ENCODE measurements at places on chromosomes 2 and 18. TPM values are rescaled to one million over a fixed set of nuclear protein-coding genes. Genes with fewer than 3 reads are reported as not detected.

- no peak for DNase-seq
These were observed 286.2 kb upstream of the EPAS1 start for GRCh38 chr2:46010925-46011490.

CCBE1 gene
- 9.6 TPM for total RNA-seq

DNA sequence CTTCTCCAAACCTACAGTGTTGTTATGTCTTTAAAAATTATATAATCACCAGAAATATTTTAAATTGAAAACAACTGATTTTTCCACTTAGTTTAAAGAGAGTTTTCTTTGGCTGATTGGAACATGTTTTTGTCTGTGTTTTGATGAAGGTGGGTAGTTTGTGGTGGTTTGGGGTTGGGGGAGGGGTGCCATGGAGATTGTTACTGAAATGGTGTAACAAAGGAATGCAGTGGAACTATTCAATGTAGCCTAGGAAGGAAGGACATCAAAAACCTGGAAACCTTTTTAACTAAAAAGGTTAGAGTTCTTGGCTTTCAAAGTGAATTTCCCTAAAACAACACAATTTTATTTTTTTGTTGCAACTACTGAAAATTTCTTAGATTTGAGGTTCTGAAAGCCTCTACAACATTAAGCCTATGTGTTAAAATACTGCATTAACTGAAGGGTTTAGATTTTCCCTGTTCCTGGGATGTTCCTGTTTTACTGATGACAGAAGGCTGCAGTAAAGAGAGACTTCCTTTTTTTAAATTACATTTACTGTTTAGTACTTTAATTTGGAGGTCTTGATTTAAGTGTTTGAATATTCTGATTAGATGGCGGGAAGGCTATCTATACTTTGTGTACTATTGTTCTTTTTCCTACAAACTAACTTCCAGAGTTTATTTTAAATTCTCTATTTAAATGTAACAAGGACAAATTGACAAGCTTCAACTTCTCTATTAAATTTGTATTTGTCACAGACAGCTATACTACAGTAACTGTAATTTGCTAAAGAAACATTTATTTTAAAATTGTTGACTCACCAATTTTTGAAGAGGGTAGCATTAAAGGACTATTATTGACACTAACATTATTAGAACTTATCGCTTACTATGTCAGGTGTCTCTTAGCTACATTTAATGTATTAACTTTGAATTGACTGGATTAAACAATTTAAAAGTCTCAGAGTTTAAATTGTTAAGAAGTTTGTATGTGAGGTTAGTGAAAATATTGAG, 87.7 kb downstream of the LIMS1 start:
- no peak for DNase-seq

TMEM17 gene
- 2.6 TPM for total RNA-seq

DNA sequence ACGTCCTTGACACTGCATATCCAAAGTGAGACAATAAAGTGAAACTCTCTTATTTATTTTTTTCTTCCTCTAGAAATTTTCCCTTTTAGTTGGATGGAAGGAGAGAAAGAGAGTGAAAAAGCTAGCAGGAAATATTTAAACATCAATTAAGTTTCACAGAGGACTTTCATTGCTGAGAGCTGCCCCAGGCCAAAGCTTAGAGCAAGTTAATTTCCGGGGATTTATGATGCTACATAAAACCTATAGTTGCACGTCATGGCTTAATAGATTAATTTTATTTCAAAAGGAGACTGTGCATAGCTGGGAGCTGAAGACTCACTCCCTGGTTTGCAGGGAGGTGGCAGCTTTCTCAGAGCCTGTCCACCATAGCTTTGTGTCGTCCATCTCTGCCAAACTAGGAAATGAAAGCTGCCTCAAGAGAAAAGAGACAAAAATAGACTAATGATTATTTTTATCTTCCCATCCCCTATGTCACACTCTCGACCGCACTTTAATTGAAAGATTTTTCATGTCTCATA, 323.3 kb upstream of the RAB6C start:
- no peak for DNase-seq

IGFBP5 gene
- 87.1 TPM for total RNA-seq

GRCh38 chr2:231611273-231612108, 18.8 kb downstream of the TEX44 start:
- peak; percentile 46 for DNase-seq

RBM44 gene
- 2.1 TPM for total RNA-seq

TBR1 gene
- not detected for total RNA-seq

DNA sequence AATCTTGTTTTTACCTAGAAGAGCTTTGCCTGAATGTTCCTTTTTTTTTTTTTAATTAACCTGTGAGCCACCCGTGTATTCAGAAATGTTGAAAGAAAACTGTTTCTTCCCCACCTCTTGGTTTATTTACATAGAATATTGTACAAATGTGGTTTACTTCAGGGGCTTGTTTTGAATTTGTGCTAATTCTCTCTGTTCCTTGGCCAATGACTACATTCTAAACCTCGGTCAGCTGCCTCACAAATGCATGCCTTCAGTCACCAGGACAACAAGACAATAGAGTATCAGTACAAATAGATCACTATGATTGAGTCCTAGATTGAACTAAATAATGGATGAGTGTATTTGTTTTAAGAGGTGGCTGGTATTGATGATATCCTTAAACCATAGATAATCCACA, 36.0 kb downstream of the AGFG1 start:
- no peak for DNase-seq

DNA sequence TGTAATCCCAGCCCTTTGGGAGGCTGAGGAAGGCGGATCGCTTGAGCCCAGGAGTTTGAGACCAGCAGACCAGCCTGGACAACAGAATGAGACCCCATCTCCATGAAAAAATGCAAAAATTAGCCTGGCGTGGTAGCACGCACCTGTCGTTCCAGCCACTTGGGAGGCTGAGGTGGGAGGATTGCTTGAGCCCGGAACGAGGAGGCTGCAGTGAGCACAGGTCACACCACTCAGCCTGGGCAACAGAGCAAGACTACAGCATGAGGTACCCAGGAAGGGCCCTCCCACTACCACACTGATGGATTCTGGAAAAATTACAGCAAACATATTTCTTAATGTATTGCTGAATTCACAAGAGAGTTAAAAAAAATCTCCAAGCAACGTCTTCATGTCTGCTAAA, 56.3 kb upstream of the HPCAL1 start:
- DNase-seq = no peak

- no peak for DNase-seq
These were observed 89.6 kb downstream of the TTC32 start for GRCh38 chr2:19812166-19812565.

DNA sequence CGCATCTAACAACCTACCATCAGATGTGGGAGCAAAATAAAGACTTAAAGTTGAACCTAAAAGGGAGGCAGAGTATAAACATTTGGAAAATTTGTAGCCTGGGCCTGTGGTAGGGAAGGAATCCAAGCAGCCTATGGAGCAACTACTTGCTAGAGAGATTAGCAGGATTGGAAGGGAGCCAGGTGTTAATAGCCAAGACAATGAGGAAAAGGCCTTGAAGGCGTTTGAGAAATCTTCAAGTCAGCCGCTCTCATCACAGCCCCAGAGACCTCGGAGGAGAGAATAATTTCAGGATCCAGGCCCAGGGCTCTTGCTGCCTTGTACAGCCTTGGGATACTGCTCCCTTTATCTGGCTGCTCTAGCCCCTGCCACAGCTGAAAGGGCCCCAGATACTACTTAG, 219.7 kb downstream of the THSD7B start:
- peak; percentile 22 for DNase-seq

DNA sequence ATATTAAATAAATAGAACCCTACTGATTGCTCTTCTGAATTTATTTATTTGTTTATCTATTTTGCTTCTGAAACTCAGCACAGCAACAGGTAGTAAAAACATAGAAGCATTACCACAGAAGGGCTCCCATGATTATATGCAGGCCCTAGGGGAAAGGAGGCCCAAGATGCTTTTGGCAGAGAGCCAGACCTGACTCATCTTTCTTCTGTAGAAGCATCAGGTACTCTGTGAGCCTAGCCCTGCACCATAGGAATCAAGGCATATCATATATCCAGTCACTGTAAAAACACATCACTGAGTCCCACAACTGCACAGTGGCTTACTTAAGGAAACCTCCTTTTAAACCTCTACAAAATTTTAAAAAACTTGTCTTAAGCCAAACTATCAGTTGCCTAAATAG, 1.8 kb downstream of the SCN9A start:
- DNase-seq = no peak

GRCh38 chr18:59885579-59886163, 14.1 kb upstream of the PMAIP1 start:
- no peak for DNase-seq

DNA sequence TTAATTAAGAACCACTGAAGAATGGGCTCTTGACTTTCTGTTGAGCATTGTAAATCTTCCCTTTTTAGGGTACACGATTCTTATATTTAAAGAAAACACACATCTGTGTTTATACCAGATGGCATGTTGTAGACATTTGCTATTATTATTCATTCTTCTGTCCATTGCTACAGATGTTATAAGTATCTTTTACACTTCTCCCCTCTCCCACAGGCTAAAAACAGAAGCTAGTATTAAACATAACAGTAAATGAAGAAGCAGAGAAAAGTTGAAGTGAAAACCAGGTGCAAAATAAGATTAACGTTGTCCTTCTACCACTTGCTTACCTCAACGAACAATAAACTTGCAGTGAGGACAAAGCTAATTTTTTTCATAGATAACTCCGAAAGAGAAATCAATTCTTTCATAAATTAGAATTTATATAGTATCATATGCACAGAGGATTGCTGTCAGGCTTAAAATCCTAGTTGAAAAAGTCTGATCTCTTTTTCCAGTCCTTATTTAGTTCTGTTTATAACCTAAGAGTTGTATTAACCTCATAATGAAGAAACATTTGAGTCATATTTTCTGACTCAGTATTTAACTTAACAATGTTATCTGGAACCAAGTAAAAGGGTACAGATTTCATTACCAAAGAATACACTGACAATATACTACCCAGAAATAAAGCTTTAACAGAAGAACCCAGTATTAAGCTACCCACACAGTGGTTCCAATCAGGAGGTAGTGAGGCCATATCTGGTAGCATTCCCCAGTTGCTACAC, 16.4 kb upstream of the ZNF385B start:
- DNase-seq = no peak

- DNase-seq = no peak
These were observed 164.4 kb downstream of the TNS1 start for GRCh38 chr2:217838409-217838831.

CERS6 gene
- 16.5 TPM for total RNA-seq

DNA sequence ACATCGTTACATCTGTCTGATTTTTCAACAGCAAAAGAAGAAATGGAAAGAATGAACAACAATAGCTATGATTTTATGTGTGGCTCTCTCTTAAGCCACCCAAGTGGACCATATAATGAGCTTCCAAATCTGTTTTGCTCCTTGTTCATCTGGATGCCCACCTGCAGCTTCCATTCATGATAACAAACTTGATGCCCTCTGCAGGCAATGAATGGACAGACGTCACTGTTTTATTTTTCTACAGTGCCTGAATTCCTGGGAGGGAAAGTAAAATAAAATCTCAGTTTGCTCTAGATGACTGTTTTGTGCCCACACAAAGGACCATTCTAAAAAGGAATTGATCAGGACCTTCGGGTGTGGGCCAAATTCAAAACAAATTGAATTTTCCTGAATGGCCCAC, 5.0 kb downstream of the MREG start:
- no peak for DNase-seq

DNA sequence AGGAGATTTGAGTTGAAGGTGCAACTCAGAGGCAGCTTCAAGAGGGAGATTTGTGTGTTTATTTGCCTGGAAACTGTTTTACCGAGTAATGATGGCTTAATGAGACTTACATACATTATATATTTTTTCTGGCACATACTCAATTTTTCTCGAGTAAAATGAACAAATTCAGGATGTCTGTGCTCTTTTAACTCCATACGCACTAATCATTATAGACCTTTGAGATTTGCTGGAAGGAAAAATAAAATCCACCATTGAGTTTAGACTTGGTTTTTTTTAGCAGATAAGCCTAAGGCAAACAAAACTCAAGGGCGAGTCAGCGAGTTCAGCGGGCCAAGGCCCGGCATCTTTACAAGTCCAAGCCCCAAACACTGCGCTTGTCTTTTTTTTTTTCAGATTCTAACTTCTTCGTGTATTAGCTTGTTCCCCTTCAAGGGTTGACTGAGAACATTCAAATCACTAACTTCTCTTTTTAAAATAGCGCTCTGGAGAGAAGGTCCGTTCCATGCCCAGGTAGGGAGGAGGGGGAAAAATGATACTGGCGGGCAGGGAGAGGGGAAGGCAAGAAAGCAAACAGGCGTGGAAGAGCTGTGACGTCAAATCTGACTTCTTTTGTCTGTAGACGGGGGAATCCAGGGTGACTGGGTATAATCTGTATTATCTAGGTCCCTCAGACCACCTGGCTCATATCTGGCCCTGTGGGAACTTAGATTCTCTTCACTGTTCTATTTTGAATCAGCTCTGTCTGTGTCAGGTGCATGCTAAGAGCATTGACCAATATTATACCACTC, 72.7 kb upstream of the MAP3K20 start:
- no peak for DNase-seq

DNA sequence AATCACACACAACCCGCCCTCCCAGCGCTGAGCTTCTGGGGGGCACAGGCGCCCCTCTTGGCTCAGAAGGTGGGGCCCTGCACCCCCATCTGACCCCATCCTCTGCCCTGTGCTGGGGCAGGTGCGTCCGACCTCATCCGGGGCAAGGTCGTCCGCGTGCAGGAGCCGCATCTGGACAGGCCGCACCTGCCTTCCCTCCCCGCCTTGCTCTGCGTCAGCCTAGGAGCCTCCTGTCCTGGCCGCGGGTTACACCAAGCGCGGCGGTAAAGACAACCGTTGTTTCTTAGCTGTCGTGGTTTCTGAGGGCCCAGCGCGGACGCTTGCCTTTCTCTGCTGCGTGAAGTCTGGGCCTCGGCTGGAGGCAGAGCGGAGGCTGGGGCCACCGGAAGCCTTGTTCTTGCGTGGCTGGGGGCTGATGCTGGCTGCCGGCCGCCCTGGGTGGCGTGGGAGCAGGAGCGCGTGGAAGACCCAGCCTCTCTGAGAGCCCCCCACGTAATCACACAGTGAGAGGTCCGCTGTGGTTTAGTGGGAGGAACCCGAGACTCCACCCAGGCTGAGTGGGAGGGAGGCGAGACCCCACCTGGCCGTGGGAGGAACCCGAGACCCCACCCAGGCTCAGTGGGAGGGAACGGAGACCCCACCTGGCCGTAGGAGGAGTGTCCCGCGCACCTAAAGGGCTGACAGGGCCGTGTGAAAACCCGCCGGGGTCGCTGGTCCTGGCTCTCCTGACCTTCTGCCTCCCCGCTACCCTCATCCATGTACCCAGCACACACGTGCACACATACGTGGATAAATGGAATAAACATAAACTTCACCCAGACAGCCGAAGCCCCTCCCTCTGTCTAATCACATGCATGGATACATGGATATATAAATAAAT, 51.8 kb downstream of the KCNG2 start:
- peak; percentile 68 for DNase-seq

GALNT14 gene
- 1.8 TPM for total RNA-seq
